Spinal cord (tissue), 10 donors: ENCODE measurements at places on chromosomes 1 and 21.
A peak's percentile ranks its signal among the peaks of the same experiment; 100 is the strongest.

- H3K27ac ChIP-seq = no peak overlapping the region
- DNase-seq = no peak
- no peaks in the 10 kb centered on the region for H3K4me1 ChIP-seq
These were observed 204.2 kb downstream of the CHRM3 start for GRCh38 chr1:239590556-239590955.

DNA sequence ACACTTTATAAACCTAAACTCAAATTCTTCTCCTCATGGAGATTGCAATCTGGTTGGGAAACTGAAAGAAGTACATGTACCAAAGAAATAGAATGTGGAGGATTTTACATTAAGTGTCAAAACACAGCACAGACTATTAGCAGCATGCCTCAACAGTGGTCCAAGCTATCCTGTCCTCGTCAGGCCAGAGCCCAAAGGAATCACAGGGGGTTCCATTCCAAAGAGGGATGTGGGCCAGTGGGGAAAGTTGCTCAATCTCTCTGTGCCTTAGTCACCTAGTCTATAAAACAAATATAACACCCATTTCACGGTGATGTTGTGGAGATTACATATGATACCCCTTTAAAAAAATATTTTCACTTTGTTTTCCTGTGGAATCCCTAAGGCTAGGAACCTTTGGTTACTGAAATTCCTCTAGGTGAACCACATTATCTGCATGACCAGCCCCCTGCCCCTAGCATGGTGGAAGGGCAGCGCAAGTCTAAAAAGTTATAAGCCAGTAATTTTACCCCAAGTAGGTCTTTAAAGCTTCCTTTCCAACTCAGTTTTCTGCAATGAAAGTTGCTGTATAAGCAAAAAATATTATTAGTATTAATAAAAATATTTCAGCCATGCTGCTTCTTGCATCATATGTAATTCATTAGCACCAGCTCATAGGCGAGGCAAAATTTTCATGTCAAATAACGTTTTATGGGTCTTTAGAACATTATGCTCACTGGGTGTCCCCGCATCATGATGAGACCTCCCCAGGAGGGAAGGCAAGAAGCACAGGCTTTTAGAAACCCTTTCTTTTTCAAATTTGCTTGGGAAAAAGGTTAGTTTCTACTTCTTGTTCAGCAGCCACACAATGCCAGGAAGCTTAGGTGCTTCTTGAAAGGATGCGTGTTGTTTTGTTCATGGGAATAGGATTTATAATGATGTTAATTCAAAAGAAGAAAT is 548.8 kb upstream of the PKN2 start:
- no peaks in the 10 kb centered on the region for H3K27me3 ChIP-seq
- no peak for DNase-seq
- no peak overlapping the region for H3K27ac ChIP-seq
- H3K4me3 ChIP-seq = no peak overlapping the region
- no peaks in the 10 kb centered on the region for H3K4me1 ChIP-seq

GRCh38 chr1:223116950-223117349 is 26.1 kb downstream of the TLR5 start:
- no peaks in the 10 kb centered on the region for H3K36me3 ChIP-seq
- H3K4me3 ChIP-seq = no peak overlapping the region
- no peaks in the 10 kb centered on the region for H3K4me1 ChIP-seq
- H3K27me3 ChIP-seq = no peaks in the 10 kb centered on the region

GRCh38 chr1:10430216-10431069 is at the start of gene CENPS:
Gene CENPS, plus strand, starts transcription at chr1:10430433. Its CDS starts 85 bp downstream, at chr1:10430518.
- peaks cover 24% of the 10 kb centered on the region for H3K4me1 ChIP-seq
- peak; percentile 94 for DNase-seq
- peak within 1 kb of the TSS; percentile 75 for H3K27ac ChIP-seq
- H3K4me3 ChIP-seq = peak within 1 kb of the TSS; percentile 87
- H3K27me3 ChIP-seq = no peaks in the 10 kb centered on the region
- H3K36me3 ChIP-seq = no peaks in the 10 kb centered on the region

- H3K27ac ChIP-seq = no peak overlapping the region
- H3K4me1 ChIP-seq = no peaks in the 10 kb centered on the region
- no peaks in the 10 kb centered on the region for H3K36me3 ChIP-seq
- no peak for DNase-seq
These were observed 40.0 kb downstream of the ZNF678 start for GRCh38 chr1:227603327-227603726.

DNA sequence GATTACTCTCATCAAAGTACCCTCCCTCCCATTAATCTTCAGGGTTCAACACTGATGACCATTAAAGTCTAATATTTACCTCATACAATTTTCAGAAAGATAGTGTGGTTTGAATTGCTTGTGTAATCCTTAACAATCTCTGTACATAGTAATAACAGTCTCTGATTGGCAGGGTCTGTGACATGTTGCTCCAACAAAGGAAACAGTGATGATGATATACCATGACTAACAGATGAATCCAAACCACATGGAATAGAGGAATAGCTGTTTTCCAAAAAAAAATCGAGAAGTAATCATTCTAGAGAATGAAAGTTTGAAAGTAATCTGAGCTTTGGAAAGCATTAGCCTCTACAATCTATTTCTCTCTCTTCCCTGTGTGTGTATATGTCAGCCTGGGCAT is 610.1 kb upstream of the NEGR1 start:
- no peaks in the 10 kb centered on the region for H3K4me1 ChIP-seq
- H3K4me3 ChIP-seq = no peak overlapping the region
- DNase-seq = no peak

DNA sequence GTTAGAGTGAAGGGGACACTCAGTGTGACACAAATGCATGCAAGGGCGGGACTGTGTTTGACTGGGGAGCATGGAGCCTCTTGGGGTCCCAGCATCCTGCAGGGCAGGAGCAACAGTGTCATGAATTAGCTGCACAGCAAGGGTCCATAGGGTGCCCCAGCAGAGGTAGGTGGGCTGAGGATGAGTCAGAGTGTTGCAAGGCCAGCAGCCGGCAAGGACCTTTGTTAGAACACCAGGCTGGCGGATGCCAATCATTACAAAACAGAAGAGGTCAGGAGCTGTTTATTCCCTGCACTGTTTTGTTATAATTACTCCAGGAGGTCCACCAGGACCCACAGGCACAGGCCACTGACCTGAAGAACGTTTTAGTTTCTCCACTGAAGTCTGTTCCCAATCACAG is 362.2 kb upstream of the DUSP10 start:
- H3K4me3 ChIP-seq = no peak overlapping the region
- no peak overlapping the region for H3K27ac ChIP-seq
- H3K4me1 ChIP-seq = peaks cover 4% of the 10 kb centered on the region
- H3K36me3 ChIP-seq = no peaks in the 10 kb centered on the region

- H3K27ac ChIP-seq = no peak overlapping the region
- H3K4me3 ChIP-seq = no peak overlapping the region
- no peaks in the 10 kb centered on the region for H3K27me3 ChIP-seq
- H3K36me3 ChIP-seq = no peaks in the 10 kb centered on the region
- no peaks in the 10 kb centered on the region for H3K4me1 ChIP-seq
- DNase-seq = peak; percentile 17
These were observed 61.6 kb downstream of the PTGS2 start for GRCh38 chr1:186618401-186619170.

DNA sequence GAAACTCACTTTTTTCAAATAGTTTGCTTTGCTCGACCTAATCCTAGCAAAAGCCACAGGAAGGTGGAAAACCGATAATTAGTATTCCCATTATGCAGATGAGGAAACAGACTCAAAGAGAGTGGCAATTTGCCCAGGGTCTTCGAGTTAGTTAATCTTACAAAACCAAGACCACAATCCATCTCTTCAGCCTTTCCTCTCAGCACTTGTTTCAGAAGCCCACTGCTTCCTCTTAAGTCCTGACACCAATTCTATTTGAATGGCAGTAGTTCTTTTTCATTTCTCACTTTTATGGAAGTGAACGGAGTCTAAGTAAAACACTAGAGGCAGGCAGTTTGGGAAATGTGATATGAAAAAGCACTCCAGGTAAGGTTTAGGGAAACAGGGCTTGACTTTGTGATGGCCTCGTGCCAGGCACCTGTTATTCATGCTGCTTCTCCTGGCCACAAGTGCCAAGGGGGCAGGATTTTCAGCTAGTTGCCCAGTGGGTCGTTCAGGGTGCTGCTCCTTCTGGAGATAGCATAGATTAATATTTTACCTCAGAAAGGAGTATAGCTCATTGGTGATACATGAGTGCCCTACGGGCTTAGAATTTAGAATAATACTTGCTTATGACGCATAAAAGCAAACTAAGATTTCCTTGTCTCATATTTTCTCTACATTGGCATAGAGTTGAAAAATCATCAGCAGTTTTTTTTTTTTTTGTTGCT is 76.6 kb upstream of the NRIP1 start:
- no peak overlapping the region for H3K27ac ChIP-seq
- no peaks in the 10 kb centered on the region for H3K36me3 ChIP-seq
- peaks cover 17% of the 10 kb centered on the region for H3K4me1 ChIP-seq
- DNase-seq = peak; percentile 78
- H3K27me3 ChIP-seq = no peaks in the 10 kb centered on the region
- H3K4me3 ChIP-seq = no peak overlapping the region

DNA sequence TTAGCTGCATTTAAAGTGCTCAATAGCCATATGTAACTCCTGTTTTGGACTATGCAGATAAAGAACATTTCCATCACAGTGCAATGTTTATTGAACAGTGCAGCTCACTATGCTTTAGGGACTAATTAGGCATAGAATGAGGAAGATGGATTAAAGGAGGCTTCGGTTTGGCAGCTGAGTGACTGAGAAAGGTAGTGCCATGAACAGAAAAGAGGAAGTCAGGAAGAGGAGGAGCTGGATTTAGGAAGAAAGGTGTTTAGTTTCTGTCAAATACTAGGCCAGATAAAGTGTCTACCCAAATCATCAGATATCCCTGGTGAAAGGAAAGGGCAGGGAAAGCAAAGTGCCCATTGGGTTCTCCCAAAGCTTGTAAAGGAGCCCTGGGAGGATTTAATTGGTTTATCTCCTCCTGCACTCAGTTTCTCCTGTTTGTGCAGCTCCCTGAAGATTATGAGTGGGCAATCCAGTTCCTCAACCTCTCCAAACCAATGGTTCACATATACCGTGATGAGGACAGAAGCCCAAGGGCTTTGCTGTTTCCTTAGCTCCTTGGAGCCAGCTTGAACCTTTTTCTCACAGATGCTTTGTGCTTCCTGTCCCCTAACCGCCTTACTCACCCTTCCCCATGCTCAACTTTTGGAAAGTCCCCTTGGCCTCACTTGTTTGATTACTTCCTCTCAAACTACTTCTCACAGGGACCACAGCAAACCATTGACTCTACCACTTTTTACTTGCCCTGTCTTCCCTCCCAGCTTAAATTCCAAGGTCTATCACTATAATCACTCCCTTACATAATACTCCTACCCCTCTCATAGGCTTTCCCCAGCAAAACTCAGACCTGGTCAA is 3.5 kb upstream of the RAP1A start:
- H3K27me3 ChIP-seq = no peaks in the 10 kb centered on the region
- DNase-seq = no peak
- no peaks in the 10 kb centered on the region for H3K36me3 ChIP-seq
